ENCODE measurements at places on chromosomes 16 and 17.

- no peak overlapping the region for H3K27ac ChIP-seq
- H3K27me3 ChIP-seq, result no peaks in the 10 kb centered on the region
- no peaks in the 10 kb centered on the region for H3K36me3 ChIP-seq
These were observed 145.6 kb downstream of the CCDC182 start for GRCh38 chr17:57599271-57600045.

GRCh38 chr17:27751622-27752490, 48.5 kb downstream of the NOS2 start:
- H3K4me1 ChIP-seq, result no peaks in the 10 kb centered on the region
- no peaks in the 10 kb centered on the region for H3K36me3 ChIP-seq
- H3K27ac ChIP-seq, result no peak overlapping the region

DNA sequence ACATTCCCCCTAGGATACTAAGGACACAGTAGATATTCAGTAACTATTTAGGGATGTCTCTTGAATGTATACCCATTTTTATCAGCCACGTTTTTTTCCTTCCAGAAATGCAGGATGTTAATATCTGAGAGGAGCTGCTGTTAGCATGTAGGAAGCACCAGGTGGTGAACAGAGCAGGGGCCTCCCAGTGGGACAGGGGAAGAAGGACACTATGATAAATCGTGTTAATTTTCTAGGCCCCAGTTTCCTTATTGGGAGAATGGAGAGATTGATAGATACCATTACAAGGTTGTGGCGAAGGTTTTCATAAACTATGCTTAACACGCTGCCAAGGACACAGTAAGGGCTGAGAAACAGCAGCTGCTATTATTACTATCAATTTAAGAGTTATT, 45.4 kb downstream of the PRSS54 start:
- H3K27ac ChIP-seq, result peak overlapping the region; percentile 74
- no peaks in the 10 kb centered on the region for H3K4me1 ChIP-seq
- no peaks in the 10 kb centered on the region for H3K27me3 ChIP-seq
- no peaks in the 10 kb centered on the region for H3K36me3 ChIP-seq

DNA sequence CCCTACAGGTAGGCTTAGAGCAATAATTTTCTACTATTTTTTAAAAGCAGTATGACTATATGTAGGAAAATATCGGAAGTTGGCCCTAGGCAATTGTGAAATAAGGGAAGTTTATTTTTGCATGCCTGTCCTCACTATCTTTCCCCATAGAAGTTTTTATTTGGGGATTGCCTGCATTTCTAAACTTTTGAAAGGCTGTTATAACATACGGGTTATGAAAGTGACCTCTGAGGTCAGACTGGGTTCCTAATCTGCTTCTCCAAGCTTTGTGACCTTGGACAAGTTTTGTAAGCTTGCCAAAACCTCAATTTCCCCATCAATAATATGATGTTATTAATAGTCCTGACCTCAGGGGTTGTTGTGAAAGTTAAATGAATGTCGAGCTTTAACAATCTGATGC, 67.1 kb downstream of the ARHGAP44 start:
- DNase-seq, result no peak
- H3K36me3 ChIP-seq, result no peaks in the 10 kb centered on the region
- H3K4me1 ChIP-seq, result no peaks in the 10 kb centered on the region
- H3K4me3 ChIP-seq, result no peak overlapping the region
- H3K27ac ChIP-seq, result no peak overlapping the region

DNA sequence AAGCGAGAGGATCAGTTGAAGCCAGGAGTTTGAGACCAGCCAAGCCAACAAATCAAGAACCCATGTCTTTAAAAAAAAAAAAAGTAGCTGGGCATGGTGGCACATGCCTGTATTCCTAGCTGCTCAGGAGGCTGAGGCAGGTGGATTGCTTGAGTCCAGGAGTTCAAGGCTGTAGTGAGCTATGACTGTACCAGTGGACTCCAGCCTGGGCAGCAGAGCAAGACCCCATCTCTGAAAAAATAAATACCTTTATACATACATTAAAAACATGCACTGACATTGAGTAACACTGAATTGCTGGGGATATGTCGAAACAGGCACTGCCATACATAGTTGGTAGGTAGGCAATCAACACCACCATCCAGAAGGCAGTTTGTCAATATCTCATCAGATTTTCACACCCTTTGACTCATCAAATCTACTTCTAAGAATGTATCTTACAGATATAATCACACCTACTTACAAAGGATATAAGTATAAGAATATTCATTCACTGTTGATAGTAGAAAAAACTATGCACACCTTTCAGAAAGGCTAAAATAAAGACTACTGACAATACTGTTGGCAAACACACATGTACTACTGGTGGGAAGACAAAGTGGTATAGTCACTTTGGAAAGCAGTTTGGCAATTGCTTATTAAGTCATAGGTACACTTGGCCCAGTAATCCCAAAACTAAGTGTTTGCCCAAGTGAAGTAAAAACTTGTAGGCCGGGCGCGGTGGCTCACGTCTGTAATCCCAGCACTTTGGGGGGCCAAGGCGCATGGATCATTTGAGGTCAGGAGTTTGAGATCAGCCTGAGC, 6.4 kb upstream of the CEP20 start:
- H3K4me3 ChIP-seq, result no peak overlapping the region
- H3K4me1 ChIP-seq, result peaks cover 6% of the 10 kb centered on the region
- H3K27me3 ChIP-seq, result no peaks in the 10 kb centered on the region

DNA sequence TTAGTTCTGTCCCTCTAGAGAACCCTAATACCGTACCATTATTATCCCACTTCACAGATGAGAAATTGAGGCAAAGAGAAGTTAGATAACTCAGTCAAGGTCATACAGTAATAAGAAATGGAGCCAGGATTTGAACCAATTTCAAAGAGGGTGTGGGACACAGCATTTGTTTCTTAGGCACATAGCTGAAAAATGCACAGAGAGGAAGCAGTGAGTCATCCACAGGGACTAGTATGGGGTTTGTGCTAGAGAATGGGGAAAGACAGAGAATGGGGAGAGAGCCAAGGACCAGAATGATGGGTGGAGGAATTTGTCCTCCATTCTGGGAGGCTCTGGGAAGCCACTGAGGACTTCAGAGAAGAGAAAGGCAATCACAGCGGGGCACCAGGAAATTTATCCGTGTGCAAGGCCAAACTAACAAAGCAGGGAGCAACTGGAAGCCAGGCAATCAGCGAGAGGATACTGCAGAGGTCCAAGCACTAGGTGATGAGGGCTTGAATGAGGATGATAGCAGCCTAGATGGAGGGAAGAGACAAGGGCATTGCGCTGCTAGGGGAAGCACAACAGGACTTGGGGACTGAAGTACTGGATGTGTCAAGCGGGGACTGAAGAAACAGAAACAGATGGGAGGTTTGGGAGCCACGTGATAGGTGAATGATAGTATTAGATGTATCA, 78.1 kb upstream of the ZFHX3 start:
- no peak for DNase-seq
- H3K4me1 ChIP-seq, result no peaks in the 10 kb centered on the region
- H3K27ac ChIP-seq, result no peak overlapping the region
- no peak overlapping the region for H3K4me3 ChIP-seq

- H3K4me1 ChIP-seq, result peaks cover 6% of the 10 kb centered on the region
- DNase-seq, result no peak
These were observed 1.2 kb downstream of the B9D1 start for GRCh38 chr17:19361326-19361725.

DNA sequence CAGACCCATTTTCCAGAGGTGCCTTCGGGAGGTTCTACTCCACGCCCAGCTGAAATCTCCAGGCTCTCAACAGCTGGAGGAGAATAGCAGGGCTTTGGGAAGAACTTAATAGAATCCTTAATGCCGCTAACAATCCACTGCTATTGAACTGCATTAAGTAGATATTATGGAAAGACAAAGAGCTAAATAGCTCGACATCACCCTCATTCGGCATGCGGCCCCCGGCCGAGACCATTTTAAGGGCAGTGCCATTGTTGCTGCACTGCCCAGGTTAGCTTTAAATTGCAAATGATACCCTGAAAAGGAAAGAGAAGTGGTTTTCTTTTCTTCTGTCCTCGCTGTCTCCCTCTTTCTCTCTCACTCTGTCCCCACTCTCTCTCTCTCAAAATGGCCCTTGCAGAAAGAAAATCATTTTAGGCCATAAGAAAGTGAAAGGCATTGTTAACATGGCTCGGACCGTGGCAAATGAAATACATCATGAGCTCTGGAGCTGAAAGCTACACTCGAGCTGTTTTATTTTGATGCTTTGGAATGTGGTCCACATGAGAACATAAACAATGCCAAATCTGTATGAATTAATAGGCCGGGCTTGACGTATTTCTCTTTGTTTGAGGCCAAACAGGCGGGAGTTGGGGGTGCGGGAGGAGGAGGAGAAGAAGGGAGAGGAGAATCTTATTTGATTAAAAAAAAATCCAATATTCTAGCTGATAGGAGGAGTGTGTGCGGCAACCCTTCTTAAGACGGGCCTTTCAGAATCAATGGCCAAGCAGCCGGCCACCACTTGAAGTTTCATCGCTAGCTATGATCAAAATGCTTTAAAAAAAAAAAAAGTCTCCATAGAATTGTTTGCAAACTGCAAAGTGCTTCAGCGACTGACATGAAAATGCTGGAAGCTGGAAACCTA, 298.8 kb upstream of the IRX3 start:
- peaks cover 18% of the 10 kb centered on the region for H3K4me1 ChIP-seq
- no peak for DNase-seq
- H3K4me3 ChIP-seq, result no peak overlapping the region
- no peak overlapping the region for H3K27ac ChIP-seq
- no peaks in the 10 kb centered on the region for H3K36me3 ChIP-seq
- no peaks in the 10 kb centered on the region for H3K27me3 ChIP-seq

DNA sequence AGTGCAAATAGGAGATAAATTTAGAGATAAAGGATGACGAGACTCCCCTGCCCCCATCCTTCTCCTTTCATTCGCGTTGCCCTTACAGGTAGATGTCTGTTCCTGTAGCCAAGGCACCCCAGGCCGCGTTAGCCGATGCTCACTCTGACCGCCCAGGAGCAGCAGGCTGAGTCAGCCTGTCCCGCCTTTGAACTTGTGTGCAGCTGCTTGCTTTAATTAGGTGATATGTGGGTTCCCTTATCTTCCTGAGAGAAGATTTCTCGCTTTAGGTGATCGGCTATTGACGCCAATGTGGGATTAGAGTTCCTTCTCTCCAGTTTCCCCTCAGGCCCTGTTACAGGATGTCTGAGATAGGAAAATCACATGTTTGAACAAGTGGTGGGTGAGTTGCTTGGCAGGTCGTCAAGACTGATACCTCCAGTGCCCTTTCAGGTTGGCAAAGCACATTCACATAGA, 119.5 kb downstream of the MSI2 start:
- peak overlapping the region; percentile 88 for H3K27ac ChIP-seq
- H3K4me1 ChIP-seq, result peaks cover 67% of the 10 kb centered on the region
- no peak overlapping the region for H3K4me3 ChIP-seq
- no peaks in the 10 kb centered on the region for H3K27me3 ChIP-seq

DNA sequence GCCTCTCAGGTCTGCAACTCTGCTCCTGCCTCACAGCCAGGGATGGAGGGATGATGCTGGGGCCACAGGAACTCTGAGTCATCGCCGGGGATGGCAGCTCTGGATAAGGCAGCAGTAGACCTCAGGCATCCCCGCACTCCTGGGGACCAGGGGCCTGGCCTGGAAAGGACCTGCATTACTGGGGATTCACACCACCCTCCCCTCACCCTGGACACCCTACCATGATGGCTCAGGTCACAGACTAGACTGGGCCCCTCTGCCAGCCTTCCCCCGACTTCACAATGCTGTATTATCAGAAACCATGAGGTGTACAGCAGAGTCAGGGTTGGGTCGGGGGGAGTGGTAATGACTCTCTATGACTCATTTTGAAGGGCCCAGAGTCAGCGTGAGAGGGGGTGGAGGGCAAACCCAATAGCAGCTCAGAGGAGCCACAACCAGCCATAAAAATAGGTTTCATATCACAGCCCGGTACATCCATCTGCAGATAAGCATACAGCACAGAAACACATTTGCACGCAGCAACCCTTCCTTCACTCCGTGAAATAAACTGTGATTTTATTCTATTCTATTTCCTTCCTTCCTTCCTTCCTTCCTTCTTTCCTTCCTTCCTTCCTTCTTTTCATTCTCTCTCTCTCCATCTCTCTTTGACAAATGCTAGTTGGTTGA, 28.8 kb downstream of the DYNLRB2 start:
- H3K27me3 ChIP-seq, result no peaks in the 10 kb centered on the region
- no peak overlapping the region for H3K27ac ChIP-seq
- no peak overlapping the region for H3K4me3 ChIP-seq
- peak; percentile 7 for DNase-seq
- 0 out of 2 replicates have a peak, but pooled peaks cover 6% of the 10 kb centered on the region for H3K4me1 ChIP-seq

DNA sequence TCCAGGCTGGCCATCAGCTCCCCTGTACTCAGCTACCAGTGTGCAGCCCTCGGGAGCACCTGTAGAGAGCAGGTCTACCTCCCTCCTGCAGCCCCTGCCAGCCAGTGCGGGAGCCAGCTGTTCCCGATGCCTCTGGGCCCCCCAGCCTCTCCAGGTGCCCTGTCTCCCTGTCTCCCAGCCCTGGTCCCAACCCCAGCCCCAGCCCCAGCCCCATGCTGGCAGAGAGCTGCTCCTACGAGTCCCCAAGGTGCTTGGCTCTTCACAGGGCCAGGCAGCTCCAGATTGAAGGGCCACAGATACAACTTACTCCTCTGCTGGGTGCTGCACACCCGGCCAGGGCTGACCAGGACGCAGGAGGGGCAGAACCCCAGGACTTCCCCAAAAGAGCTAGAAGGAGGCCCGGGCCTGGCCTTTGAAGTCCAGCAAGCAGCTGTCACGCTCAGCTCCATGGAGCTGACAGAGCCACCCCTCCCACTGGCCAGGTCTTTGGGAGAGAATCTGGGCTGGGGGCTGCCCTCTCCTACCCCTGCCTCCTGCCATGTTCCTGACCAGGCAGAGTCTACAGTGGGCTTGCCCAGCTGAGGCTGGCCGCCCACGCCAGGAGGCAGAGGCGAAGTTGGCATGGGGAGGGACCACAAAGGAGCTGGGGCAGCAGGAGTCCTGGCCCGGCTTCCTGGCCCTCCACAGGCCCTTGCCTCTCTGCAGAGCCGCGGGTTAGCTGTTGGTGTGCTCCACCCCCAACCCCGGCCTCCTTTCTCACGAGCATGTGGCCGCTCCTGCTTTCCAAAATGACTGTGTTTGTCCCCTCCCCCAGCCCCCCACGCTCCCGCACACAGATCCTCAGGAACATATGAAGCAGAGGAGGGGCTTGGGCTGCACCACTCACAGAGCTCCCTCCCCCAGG, 9.5 kb upstream of the ADAM11 start:
- H3K27ac ChIP-seq, result no peak overlapping the region
- no peaks in the 10 kb centered on the region for H3K36me3 ChIP-seq
- DNase-seq, result no peak
- no peak overlapping the region for H3K4me3 ChIP-seq
- no peaks in the 10 kb centered on the region for H3K4me1 ChIP-seq
- H3K27me3 ChIP-seq, result no peaks in the 10 kb centered on the region

DNA sequence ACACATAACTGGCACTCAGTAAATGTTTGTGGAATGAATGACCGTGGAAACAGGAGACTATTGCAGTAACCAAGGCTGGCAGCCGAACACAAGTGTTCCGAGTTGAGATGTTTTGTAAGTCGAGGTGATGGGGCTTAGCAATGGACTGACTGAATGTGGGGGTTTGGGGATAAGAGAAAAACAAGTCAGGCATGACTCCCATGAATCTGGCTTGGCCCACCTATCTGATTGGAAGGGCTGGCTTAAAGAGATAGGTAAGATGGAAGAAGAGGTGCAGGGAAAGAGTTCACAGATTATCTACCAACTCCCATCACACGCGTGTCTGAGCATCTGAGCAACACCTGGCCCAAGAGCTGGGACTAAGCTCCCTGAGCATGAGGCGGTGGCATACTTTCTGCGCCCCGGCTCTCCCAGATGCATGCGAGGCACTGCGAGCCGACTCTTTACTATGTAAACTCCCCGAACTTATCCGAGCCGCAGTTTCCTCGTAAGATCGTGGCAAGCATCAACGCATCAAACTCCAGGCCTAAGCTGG, 539 bp downstream of the IFT20 start:
- DNase-seq, result no peak
- peak overlapping the region; percentile 86 for H3K4me3 ChIP-seq
- peaks cover 7% of the 10 kb centered on the region for H3K36me3 ChIP-seq
- H3K27ac ChIP-seq, result peak overlapping the region; percentile 98

GRCh38 chr17:67151717-67152116, 93.3 kb downstream of the HELZ start:
- H3K27ac ChIP-seq, result no peak overlapping the region
- DNase-seq, result no peak
- H3K4me3 ChIP-seq, result no peak overlapping the region
